Lower lobe of right lung (tissue), 2 donors: ENCODE measurements at places on chromosomes 2 and 18. TPM values are rescaled to one million over a fixed set of nuclear protein-coding genes. Genes with fewer than 3 reads are reported as not detected.

The GPR39 gene
- 11.2 TPM for total RNA-seq

The CRYGD gene
- not detected for total RNA-seq

The CXCR1 gene
- 10.4 TPM for total RNA-seq

The ONECUT2 gene
- total RNA-seq = 0.03 TPM

The LCT gene
- not detected for total RNA-seq

The SAG gene
- not detected for total RNA-seq

The IL36RN gene
- total RNA-seq = not detected

The CRYGC gene
- not detected for total RNA-seq

The IGFBP2 gene
- total RNA-seq = 37.7 TPM

The ADAM23 gene
- 2.5 TPM for total RNA-seq

The REEP1 gene
- total RNA-seq = 6.9 TPM

The RBKS gene
- 2.2 TPM for total RNA-seq

The SERPINB3 gene
- total RNA-seq = not detected

The NOTO gene
- not detected for total RNA-seq

The CPS1 gene
- total RNA-seq = 3.0 TPM

The SPC25 gene
- total RNA-seq = 0.50 TPM

The INPP1 gene
- total RNA-seq = 23.4 TPM

The CCDC74A gene
- total RNA-seq = 4.9 TPM
